ENCODE measurements at places on chromosomes 3 and 15.

GRCh38 chr3:190065204-190065603 is 55.5 kb downstream of the P3H2 start:
- no peak for DNase-seq

- peak; percentile 5 for DNase-seq
These were observed 6.0 kb downstream of the TM4SF4 start for GRCh38 chr3:149480326-149481017.

- no peak for DNase-seq
These were observed 18.5 kb downstream of the CLDN11 start for GRCh38 chr3:170437176-170437575.

- DNase-seq = no peak
These were observed 79.2 kb downstream of the LIPC start for GRCh38 chr15:58510715-58511598.

GRCh38 chr15:92953566-92953965 is 53.4 kb downstream of the CHD2 start:
- DNase-seq = no peak

DNA sequence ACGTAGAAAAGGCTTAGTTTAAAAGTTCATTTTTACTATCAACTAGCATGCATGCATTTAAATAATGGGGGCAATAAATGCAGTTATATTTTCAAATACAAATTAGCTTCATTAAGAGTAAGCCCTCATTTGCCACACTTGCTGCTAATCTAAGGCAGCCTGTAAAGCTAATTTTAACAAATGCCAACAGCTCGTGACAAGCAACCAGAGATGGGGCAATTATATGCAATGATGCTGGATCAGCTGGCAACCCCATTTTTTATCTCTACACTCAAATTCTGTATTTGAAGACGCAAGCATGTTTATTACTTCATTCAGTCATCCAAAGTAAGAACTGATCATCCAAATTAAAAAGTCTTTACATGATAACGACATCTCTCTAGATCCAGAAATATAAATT is 12.1 kb downstream of the RFTN1 start:
- no peak for DNase-seq

- no peak for DNase-seq
These were observed 26.5 kb upstream of the RYK start for GRCh38 chr3:134277066-134277660.

GRCh38 chr15:74383286-74383685 is 15.8 kb upstream of the CYP11A1 start:
- DNase-seq = no peak

DNA sequence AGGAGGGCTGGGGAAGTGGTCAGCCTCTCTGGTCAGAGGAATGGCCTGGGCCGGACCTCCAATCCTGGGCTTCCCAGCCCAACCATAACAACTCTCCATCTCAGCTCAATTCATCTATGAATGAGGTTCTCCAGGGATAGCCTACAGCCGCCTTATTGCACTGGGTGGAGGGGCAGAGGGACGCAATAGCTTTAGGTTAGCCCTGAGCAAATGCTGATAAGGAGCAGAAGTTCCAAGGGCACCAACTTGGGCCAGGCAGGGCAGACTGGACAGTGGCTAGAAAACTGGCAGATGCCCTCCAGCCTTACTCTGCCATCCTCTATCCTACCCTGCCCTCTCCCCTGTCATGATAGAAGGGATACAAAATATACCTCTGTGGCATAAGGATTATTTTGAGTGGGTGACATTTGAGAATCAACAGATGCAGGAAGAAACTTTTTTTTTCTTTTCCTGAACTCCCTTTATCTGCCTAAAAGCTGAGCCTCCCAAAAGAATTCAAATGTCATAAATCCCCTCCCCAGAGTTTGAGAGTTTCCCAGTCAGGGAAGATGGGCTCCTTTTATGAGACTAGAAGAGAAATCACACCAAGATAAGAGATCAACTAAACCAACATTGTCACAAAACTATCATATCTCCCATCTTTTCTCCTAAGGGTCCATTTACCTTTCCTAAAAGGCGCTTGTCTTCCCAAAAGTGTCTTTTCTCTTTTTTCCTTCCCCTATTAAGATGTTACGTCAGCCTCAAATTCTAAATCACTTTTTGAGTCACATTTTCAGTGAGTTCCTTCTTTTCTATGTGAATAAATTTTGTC is 40.4 kb upstream of the C15orf39 start:
- DNase-seq = no peak

GRCh38 chr15:50764461-50765194 is 878 bp downstream of the SPPL2A start:
- DNase-seq = no peak

DNA sequence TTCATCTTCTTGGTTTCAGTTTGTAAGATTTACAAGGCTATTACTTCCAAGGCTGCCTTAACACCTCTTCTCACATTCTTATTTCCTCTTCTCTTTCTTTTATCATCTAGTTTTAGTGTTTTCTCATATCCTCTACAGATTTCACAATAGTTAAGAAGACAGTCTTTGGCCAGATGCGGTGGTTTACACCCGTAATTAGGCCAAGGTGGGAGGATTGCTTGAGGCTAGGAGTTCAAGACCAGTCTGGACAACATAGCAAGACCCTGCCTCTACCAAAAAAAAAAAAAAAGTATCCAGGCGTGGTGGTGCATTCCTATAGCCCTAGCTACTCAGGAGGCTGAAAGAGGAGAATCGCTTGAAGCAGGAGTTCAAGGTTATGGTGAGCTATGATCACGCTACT is 3.5 kb upstream of the ALDH1A2 start:
- DNase-seq = no peak

DNA sequence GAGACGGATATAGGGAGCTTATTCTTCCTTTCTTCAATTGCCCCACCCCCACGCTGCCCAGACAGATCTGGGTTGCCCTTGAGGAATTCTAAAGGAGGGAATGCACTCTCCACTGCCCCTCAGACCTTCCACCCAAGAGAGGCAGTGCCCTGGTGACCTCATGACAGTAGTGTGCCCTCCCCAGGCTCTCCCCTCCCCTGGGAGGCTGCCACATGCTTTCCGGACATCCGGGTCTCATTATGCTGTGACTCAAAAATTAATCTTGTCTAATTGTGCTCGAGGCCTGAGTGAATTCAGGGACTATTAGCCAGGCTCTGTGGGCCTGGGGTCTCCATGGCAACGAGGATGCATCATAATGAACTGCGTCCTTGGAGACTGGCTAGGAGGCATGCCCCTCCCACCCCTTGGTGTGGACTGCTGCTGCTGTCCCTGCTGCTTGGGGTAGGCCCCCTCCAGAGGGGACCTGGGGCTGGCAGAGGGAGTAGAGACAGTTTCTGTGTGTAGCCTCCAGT is 20.8 kb downstream of the CORO2B start:
- no peak for DNase-seq

GRCh38 chr15:31605467-31605931 is 278.9 kb downstream of the KLF13 start:
- DNase-seq = no peak

GRCh38 chr3:176566757-176567156 is 630.5 kb downstream of the TBL1XR1 start:
- DNase-seq = no peak
